NCI-H2029 treated with DMSO at 0.1 percent for 48 hours (cell line): ENCODE measurements at places on chromosomes 2 and 18.

DNA sequence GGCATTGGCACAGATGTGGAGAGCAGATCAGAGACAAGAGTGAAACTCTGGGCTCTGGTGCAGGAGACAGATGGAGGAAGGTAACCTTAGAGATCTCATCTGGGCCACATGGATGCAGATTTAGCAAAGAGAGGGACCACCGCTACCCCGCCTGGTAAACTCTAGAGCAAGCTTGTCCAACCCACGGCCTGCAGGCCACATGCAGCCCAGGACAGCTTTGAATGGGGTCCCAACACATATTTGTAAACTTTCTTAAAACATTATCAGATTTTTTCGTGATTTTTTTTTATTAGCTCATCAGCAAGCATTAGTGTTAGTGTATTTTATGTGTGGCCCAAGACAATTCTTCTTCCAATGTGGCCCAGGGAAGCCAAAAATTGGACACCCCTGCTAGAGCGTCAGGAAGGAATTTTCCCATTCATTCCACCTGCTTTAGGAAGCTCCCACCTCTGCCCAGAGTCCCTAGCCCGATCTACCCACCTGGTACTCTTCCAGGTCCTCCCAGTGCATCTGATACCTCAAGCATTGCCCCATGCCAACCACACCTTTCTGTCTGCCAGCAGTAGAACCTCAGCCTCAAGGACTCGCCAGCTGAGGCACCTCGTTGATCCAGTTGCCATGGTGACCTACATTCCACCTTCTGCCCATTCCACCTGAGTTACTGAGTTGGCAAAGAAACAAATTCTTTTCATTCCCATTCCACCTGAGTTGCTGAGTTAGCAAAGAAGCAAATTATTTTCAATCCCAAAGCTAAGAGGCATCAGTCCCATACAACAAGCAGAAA is at the start of gene CIB4:
CIB4 (minus strand) TSS at position 586 of the 784 bp plus-strand sequence; CDS start at position 534, 52 bp downstream.
- peak; percentile 47 for DNase-seq

DNA sequence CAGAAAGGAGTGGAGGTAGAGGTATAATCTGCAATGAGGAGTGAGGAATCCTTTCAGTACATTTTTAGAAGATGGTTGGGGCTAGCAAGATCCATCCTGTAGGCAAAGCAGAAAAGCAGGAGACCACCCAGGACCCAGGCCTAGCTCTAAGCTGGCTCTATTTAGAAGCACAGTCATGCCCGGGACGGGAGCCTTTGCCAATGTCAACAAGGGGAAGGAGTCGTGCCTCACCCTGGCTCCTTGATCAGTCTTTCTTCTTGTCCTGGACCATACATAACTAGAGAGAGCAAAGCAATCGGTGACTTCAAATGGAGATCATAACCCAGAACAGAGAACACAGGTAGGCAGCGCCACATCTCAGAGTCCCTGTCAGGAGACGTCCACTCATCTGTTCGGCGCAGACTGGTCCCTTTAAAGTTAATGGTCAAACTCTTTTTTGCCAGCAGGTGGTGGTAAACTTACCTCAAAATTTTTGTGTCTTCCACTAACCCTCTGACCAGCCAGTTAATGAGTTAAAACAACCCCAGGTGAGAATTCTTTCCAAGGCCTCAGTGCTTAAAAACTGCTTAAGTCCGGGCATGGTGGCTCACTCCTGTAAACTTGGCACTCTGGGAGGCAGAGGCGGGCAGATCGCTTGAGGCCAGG is 8.0 kb downstream of the MC5R start:
- DNase-seq, result no peak

DNA sequence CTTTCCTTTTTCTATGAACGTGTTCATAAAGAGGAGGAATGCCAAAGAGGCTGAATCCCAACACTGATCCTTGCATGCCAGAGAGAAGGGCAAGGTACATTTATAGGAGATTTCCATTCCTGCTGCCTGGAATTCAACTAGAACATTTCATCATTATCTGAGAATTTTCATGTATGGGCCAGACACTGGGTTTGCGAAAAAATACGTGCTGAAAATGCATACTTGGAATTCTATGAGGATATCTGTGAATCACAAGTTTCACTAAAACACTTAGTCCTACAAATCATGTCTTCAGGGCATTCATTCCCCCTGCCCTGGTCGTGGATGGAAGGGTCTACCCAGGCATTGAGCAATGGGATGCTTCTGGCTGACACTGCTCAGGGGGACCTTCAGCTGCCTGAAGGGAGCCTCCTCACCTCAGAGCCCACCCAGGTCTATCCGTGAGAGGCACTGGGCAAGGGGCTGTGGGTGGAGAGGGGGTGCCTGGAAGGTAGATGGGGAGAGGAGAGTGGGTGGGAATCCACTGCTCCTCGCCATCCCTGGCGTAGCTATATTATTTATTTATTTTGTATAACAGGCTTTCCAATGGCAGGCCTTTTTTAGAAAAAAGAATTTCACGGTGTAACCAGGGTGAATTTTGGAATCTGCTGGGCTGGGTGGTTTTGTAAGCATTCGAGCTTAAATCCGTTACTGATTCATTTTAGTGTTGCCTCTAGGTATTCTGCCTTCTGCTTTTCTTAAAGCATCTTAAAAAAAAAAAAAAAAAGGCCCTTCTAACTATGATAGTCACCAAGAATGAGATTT is 560.6 kb upstream of the ID2 start:
- DNase-seq, result no peak

GRCh38 chr2:71220743-71221142 is 6.2 kb downstream of the PAIP2B start:
- DNase-seq, result no peak

DNA sequence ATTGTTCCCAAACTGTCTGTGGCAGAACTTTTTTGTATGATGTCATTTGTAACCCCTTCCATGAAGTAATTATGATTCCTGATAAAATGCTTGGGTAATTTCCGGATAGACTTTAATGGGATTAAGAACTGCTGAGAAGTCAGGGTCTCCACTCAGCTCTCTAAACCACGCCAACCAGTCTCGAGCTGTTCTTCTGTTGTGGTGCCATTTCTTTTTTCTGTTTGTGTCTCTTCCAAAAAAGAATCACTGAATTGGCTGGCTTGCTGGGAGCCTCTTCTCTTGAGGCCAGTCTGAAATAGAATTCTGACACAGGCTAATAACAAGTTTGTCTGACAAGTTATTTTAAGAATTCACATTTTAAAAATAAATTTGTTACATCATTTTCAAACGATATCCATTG is 198.9 kb downstream of the BCL2 start:
- no peak for DNase-seq

DNA sequence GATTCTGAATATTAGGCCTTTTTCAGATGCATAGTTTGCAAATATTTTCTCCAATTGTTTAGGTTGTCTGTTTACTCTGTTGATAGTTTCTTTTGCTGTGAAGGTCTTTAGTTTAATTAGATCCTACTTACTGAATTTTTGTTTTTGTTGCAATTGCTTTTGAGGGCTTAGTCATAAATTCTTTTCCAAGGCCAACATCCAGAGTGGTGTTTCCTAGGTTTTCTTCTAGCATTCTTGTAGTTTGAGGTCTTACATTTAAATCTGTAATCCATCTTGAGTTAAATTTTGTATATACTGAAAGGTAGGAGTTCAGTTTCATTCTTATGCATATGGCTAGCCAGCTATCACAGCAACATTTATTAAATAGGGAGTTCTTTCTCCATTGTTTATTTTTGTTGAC is 404.8 kb downstream of the LNPK start:
- no peak for DNase-seq

DNA sequence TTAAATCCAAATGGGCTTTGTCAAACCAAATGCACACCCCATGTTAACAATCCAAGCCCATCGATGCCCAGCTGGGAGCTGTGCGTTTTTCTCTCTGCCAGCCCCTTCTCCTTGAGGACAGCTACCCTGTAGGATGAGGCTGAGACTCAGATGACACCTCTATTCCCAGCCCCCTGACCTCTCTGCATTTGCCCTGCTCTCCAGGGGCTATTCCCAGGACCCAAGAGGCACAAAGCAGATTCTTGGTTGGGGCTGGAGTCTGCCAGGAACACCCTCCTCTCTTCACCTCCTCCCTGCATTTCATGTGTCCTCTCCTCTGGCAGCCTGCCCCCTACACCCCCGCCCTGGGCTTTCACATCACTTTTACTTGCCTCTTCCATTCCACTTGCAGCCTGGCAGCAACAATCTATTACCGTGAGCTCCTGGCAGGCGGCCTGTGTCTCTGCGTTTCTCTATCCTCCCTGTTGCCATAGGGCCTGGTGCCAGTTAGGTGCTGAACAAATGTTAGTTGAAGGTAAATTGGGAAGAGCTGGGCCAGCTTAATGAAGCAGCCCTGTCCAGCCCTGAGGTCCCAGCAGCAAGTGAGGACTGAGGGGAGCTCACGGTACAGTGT is 51.8 kb downstream of the ADD2 start:
- peak; percentile 64 for DNase-seq

GRCh38 chr2:25090801-25091200 is 48.9 kb downstream of the EFR3B start:
- DNase-seq, result no peak

- DNase-seq, result no peak
Measured at GRCh38 chr2:221480163-221480562, 91.9 kb downstream of the EPHA4 start.

GRCh38 chr2:17196380-17196779 is 321.9 kb downstream of the RAD51AP2 start:
- DNase-seq, result no peak
